Activated naive CD4-positive, alpha-beta T cell treated with anti-CD3 and anti-CD28 coated beads, Interleukin-2, amount 10 ng/mL, durations not matched to agents 7 days and 5 days (primary cell): ENCODE measurements at places on chromosomes 5 and 9.

GRCh38 chr5:17340819-17341218, 123.4 kb downstream of the BASP1 start:
- H3K27me3 ChIP-seq = no peaks in the 10 kb centered on the region
- H3K4me1 ChIP-seq = no peaks in the 10 kb centered on the region
- no peak overlapping the region for H3K4me3 ChIP-seq
- H3K27ac ChIP-seq = no peak overlapping the region
- no peak for DNase-seq

- no peak overlapping the region for H3K4me3 ChIP-seq
- H3K4me1 ChIP-seq = peaks cover 71% of the 10 kb centered on the region
- peaks cover 7% of the 10 kb centered on the region for H3K36me3 ChIP-seq
- no peak overlapping the region for H3K27ac ChIP-seq
Measured at GRCh38 chr5:68265347-68265746, 49.8 kb downstream of the PIK3R1 start.

DNA sequence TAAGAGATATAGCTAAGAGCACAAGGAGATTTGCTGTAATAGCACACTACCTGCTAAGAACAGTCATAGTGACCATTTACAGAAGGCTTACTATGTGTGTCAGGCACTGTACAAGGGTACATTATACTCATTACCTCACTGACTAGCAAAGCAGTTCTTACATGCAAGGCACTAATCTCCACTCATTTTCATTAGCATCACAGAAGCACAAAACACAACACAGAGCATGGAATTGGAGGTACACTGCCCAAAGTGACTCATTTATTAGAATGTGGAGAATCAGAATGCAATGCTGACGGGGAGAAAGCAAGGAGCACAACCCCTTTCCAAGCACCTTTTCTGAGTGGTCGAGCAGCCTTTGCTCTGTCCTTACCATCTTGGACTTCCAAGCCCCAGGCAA, 169.7 kb downstream of the ENTREP1 start:
- no peaks in the 10 kb centered on the region for H3K36me3 ChIP-seq
- no peak overlapping the region for H3K27ac ChIP-seq
- no peaks in the 10 kb centered on the region for H3K27me3 ChIP-seq
- no peak for DNase-seq

GRCh38 chr9:119020284-119020683, 349.0 kb downstream of the BRINP1 start:
- H3K4me1 ChIP-seq = no peaks in the 10 kb centered on the region
- no peaks in the 10 kb centered on the region for H3K27me3 ChIP-seq
- no peak overlapping the region for H3K4me3 ChIP-seq
- H3K36me3 ChIP-seq = no peaks in the 10 kb centered on the region
- H3K27ac ChIP-seq = no peak overlapping the region
- DNase-seq = no peak

- peaks cover 19% of the 10 kb centered on the region for H3K27me3 ChIP-seq
- no peaks in the 10 kb centered on the region for H3K4me1 ChIP-seq
- no peak for DNase-seq
Measured at GRCh38 chr9:113468716-113469448, 5.4 kb downstream of the RGS3 start.

DNA sequence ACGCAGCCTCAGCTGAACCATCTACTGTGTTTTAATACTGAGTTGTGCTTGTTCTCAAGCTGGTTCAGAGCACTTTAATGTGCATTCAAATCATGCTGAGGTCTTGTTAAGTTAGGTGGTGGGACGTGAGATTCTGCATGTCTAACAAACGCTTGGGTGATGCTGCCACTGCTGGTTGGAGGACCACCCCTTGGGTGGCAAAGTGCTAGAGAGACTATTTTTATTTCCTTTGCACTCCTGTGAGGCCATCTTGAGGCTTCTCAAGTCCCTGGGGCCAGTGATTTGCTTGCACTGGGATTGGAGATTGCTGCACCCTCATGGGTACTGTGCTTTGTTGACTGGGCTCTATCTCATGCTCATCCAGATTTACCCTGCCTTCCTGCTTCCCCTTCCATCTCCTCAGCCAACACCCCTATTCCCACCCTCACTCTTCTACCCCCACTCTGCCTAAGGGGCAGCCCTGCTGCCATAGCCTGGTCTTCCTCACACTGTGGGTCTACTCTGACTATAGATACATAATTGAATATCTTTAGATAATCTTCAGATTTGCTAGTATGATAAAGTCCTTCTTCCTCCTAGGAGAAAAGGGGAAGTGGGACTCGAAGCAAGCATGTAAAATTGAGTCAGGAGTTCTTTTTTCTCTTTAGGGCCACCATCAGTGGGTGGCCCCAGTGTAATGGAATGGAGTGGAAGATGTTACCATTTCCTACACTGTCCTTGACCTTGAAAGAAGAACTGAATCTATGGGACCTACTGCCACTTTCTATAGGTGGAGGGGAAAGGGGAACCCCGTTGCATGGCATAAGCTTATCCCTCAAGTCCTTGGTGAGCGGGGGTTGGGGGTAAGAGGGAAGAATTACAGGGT, 45.1 kb upstream of the SUB1 start:
- no peaks in the 10 kb centered on the region for H3K27me3 ChIP-seq
- peak overlapping the region; percentile 20 for H3K27ac ChIP-seq
- peaks cover 57% of the 10 kb centered on the region for H3K4me1 ChIP-seq
- H3K4me3 ChIP-seq = no peak overlapping the region

DNA sequence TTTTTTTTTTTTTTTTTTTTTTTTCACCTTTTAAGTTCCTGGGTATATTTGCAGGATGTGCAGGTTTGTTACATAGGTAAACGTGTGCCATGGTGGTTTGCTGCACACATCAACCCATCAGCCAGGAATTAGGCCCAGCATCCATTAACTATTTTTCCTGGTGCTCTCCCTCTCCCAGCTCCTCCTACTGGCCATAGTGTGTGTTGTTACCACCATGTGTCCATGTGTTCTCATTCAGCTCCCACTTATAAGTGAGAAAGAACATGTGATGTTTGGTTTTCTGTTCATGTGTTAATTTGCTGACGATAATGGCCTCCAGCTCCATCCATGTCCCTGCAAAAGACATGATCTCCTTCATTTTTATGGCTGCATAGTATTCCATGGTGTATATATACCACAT, 350.5 kb downstream of the MAN2A1 start:
- DNase-seq = no peak
- peaks cover 5% of the 10 kb centered on the region for H3K4me1 ChIP-seq
- no peak overlapping the region for H3K4me3 ChIP-seq
- no peak overlapping the region for H3K27ac ChIP-seq

DNA sequence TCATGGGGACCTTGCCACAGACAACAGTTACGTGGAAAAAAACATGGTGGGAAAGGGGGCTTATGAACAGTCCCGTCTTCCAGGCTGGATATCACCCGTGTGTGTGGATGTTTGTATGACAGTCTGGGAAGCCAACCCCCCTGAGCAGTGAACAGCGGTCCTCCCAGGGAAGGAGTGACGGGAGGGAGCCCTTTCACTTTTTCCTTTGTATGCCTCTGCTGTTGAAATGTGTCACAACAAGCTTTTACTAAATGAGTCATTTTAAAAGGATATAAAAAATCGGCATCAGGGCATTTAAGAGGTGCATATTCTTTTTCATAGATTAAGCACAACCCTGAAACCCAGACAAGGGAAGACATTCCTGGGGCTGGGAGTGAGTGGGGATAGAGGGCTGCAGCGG, 5.1 kb downstream of the MYMK start:
- H3K27me3 ChIP-seq = no peaks in the 10 kb centered on the region
- H3K27ac ChIP-seq = no peak overlapping the region
- no peak overlapping the region for H3K4me3 ChIP-seq

DNA sequence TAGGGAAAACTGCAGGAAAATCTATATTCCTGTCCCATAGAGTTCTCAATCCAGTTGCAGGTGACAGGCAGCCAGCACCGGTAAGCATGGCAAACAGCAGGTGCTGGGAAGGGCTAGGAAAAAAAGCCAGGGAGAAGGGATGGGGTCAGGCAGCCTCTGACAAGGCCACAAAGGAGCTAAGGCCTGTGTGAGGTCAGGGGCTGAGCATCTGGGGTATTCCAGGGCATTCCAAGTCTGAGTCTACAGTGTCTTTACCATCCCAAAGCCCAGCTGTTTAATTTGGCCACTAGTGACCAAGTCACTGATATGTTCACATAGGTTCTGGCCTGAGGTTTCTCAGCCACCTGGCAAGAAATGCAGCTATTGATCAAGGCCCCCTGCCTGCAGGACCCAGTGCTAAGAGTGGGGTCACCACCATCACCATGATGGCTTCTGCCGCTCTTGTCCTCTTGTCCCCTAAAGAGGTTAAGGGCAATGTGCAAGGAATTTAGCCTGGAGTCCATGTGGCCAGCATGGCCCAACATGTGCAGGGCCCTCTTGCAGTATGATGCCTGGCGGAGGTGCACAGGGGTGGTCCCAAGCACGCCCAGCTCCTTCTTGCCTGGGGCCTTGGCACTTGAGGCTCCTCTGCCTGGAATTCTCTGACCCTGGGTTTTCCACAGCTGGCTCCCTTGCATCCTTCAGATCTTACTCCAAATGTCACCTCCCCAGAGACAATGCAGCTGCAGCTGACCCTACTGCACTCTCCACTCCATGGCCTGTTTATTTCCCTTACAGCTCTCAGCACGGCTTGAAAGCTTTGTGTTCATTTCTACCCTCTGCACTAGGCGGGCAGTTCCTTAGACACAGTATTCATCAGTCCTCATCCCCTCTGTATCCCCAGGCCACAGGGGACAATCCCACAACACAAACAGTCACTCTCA, 213.1 kb downstream of the MSX2 start:
- no peak for DNase-seq
- peaks cover 21% of the 10 kb centered on the region for H3K27me3 ChIP-seq
- no peak overlapping the region for H3K27ac ChIP-seq
- no peaks in the 10 kb centered on the region for H3K36me3 ChIP-seq
- no peaks in the 10 kb centered on the region for H3K4me1 ChIP-seq

GRCh38 chr5:88203981-88204750, 64.5 kb downstream of the TMEM161B start:
- peak; percentile 49 for DNase-seq
- H3K4me1 ChIP-seq = peaks cover 13% of the 10 kb centered on the region
- H3K36me3 ChIP-seq = peaks cover 37% of the 10 kb centered on the region
- H3K27me3 ChIP-seq = no peaks in the 10 kb centered on the region
- peak overlapping the region; percentile 23 for H3K4me3 ChIP-seq

DNA sequence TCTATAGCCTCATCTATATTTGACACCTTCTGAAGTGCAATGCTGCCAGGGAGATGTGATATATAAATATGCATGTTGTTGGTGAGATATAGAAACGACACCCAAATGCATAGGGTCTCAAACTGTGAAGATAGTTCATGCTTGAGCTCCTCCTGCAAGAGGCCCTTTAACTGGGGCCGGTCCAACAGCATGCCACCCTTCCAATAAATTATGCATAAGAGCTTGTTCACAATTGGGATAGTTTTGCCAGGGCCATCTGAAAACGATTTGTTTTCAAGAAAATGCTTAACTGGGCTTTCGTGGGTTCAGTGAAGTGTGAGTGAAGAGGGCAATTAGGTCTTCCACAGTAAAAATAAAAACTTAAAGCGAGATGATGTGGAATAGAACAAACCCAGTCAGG, 424.2 kb upstream of the WWC1 start:
- no peak for DNase-seq
- H3K27me3 ChIP-seq = no peaks in the 10 kb centered on the region
- no peak overlapping the region for H3K27ac ChIP-seq
- H3K4me1 ChIP-seq = no peaks in the 10 kb centered on the region
- H3K4me3 ChIP-seq = no peak overlapping the region

- no peaks in the 10 kb centered on the region for H3K36me3 ChIP-seq
- no peak overlapping the region for H3K27ac ChIP-seq
- no peaks in the 10 kb centered on the region for H3K27me3 ChIP-seq
- DNase-seq = no peak
- no peak overlapping the region for H3K4me3 ChIP-seq
Measured at GRCh38 chr9:116394894-116395698, 241.5 kb downstream of the PAPPA start.

DNA sequence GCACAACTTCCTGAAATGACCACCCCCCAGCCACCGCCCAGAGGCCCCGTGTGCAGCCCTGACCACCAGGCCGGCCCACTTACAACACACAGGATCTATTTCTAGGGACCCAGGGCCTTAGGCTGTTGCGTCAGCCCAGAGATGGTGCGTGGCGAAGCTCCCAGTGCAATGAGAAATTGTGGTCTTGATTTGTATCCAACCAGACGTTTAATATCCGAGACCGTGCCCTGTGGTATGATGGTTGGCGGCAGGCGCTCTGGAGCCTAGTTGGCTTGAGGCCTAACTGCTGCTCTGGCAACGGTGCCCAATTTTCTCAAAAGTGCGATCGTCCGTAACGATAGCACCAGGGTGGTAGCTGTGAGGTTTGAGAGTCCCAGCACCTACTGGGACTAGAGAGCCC, 32.6 kb upstream of the SLC6A19 start:
- no peaks in the 10 kb centered on the region for H3K36me3 ChIP-seq
- no peak overlapping the region for H3K4me3 ChIP-seq
- no peak for DNase-seq
- no peak overlapping the region for H3K27ac ChIP-seq

- H3K36me3 ChIP-seq = no peaks in the 10 kb centered on the region
- peaks cover 10% of the 10 kb centered on the region for H3K27me3 ChIP-seq
- H3K4me1 ChIP-seq = no peaks in the 10 kb centered on the region
- DNase-seq = no peak
- no peak overlapping the region for H3K27ac ChIP-seq
- no peak overlapping the region for H3K4me3 ChIP-seq
Measured at GRCh38 chr9:90840696-90841095, 39.1 kb downstream of the SYK start.

GRCh38 chr9:17401858-17402257, 177.0 kb upstream of the SH3GL2 start:
- H3K27ac ChIP-seq = no peak overlapping the region
- no peaks in the 10 kb centered on the region for H3K27me3 ChIP-seq
- H3K36me3 ChIP-seq = no peaks in the 10 kb centered on the region
- no peak for DNase-seq
- H3K4me1 ChIP-seq = no peaks in the 10 kb centered on the region
- H3K4me3 ChIP-seq = no peak overlapping the region

GRCh38 chr9:72588336-72588735, 66.9 kb downstream of the TMC1 start:
- DNase-seq = no peak
- H3K4me1 ChIP-seq = peaks cover 31% of the 10 kb centered on the region
- no peaks in the 10 kb centered on the region for H3K36me3 ChIP-seq
- no peak overlapping the region for H3K4me3 ChIP-seq
- no peak overlapping the region for H3K27ac ChIP-seq

GRCh38 chr5:158878227-158878626, 221.5 kb downstream of the EBF1 start:
- H3K36me3 ChIP-seq = no peaks in the 10 kb centered on the region
- no peak overlapping the region for H3K27ac ChIP-seq
- no peak for DNase-seq
- H3K27me3 ChIP-seq = no peaks in the 10 kb centered on the region
- H3K4me1 ChIP-seq = peaks cover 21% of the 10 kb centered on the region

- H3K27me3 ChIP-seq = peaks cover 3% of the 10 kb centered on the region
- no peak for DNase-seq
- no peak overlapping the region for H3K4me3 ChIP-seq
- no peaks in the 10 kb centered on the region for H3K36me3 ChIP-seq
- peaks cover 5% of the 10 kb centered on the region for H3K4me1 ChIP-seq
Measured at GRCh38 chr5:97554977-97555643, 372.1 kb upstream of the RIOK2 start.
